ENCODE measurements at places on chromosomes 3 and 15. TPM values are rescaled to one million over a fixed set of nuclear protein-coding genes. Genes with fewer than 3 reads are reported as not detected.

DNA sequence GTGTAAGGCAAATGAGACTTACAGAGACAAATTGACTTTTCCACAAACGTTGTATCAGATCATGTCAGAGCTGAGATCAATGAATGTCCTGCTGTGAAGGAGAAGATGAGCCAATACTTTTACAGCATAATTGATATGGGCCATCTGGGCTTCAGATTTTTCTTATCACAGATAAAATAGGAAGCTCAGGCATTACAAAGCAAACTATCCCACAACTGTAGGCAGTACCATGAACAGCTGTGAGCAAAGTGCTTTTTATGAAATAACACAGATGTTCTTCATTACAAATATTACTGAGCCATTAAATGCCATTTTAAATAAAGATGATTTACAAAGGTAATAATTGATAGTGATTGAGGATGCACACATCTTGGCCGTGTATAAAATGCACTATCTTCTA lies 852.3 kb downstream of the OTOL1 start:
- no peak for DNase-seq

- DNase-seq: peak; percentile 78
These were observed 13.2 kb downstream of the NR1I2 start for GRCh38 chr3:119794971-119795612.

DNA sequence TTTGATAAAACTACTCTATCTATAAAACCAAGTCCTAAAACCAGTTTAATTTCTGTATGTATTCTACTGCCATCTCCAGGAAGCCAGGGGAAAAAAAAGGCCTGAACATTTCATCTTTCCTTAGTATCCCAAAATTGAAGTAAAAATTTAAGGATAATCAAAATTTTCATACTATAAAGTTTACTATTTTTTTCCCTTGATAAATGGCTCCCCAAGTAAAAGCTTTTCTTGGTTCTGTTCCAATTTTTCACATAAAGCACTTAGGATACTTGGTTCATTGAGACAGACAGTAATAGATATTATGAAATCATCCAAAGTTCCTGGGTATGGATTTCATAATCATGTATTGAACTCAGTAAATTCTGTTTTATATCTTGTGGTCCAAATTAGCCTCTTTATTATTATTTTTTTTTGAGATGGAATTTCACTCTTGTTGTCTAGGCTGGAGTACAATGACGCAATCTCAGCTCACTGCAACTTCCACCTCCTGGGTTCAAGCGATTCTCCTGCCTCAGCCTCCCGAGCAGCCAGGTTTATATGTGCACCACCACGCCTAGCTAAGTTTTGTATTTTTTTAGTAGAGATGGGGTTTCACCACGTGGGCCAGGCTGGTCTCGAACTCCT lies 34.5 kb downstream of the ICE2 start:
- DNase-seq: no peak

DNA sequence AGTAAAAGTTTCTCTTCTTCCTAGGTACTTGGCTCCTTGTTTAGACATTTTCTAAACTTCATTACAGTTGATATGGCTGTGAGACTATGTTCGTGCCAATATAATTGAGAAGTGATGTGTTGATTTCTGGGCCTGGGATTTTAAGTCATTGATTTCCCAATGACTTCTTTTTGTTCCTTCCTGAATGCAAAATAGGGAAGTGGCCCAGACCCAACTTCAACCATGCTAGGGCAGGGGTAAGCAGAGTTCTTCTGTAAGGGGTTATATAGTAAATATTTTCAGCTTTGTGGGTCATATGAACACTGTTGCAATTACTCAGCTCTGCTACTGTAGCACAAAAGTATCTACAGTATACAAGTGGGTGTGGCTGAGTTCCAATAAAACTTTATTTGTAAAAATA lies 320.1 kb upstream of the WNT5A start:
- no peak for DNase-seq

DNA sequence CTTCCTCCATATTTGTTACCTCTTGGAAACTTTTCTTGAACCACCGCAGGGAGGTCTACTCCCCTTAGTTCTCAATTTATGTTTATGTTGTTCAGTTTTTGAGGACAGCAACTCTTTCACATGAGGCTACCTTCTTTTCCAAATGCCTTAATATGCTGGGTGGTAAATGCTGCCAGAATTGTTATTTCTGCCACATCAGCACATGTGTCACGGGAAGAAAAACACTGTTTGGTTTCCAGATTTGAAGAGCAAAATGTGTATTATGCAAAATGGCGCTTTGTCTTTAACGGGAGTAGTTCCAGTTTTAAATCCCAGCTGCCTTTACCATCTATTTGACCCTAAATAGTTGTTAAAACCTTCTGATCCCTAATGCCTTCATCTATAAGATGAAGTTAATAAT lies 606.2 kb upstream of the TBL1XR1 start:
- DNase-seq: no peak

- no peak for DNase-seq
These were observed 6.6 kb upstream of the ZNF148 start for GRCh38 chr3:125381743-125382142.

DNA sequence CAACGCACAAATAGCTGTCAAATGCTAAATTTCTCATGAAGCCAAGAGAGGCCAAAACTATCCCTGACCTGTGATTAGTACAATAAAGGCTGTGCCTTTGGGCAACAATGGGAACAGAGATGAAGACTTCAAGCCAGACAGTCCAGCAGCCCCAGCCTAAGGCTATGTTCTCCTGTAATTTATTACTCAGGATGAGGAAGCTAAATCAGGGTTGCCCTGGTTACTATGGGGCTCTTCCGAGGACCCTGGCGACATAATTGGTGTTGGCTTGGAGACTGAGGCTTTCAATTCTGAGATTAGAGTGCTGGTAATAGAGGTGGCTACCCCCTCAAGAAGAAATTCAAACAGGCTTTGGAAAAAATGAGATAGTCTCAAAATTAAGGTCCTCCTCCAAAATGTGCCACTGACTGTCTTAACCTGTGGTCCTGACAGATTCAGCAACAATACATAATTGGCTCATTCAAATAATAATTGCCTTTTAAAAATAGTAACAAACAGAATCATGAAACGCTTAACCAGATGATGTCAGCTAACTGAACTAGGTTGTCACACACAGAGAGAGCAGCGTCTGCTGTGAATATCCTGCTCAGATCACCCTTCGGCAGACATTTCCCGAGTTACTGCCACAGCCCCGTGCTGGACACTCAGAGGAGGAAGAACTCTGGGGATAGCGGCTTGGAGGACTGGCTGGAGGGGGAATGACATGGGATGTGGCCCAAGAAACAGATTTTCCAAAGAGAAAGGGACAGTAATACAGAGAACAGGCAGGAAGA lies 43.0 kb downstream of the NSMCE3 start:
- DNase-seq: no peak

DNA sequence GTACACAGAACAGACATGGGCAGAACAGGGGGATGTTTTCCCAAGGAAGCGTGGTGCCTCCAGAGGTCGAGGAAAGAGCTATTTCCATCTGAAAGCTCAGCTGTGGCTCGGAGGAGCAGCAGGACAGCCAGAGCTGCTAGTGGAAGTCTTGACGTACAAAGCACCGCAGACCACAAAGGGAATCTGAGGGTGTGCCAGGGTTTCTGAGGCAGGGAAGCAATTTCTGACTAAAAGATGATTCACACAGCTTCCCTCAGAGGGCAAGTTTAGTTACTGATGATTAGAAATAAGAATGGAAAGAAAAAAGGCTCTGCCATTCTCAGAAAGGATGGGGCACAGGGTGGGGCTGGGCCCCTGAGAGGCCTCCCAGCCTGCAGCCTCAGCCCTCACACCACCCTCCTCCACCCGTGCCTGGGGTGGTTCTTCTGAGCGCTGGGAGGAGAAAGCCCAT lies 45.8 kb upstream of the SEC13 start:
- no peak for DNase-seq

DNA sequence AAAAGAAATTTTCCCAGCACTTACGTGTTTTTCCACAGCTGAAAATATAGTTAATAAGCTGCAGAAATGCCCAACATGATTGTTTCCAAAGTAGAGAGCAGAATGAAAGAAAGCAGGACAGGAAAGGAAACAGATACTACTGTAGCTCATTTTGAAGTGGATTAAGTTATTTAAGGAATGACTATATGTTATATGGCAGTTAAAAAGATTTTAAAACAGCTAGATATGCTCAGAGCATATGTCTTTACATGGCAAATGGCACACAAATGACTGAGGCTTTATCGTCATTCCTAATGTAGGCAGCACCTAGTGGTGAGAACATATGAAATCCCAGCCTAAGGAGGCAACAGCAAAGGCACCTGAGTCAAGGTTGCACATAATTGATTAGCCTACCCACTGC lies 106.6 kb upstream of the SEMA6D start:
- DNase-seq: no peak

SEC22A gene
- total RNA-seq: 6.2 TPM

MAGI1 gene
- total RNA-seq: 65.7 TPM

CCDC13 gene
- total RNA-seq: not detected

C2CD4A gene
- total RNA-seq: not detected

HRG gene
- not detected for total RNA-seq

NPAP1 gene
- 0.07 TPM for total RNA-seq

GPR149 gene
- not detected for total RNA-seq
